ENCODE measurements at places on chromosomes 7 and 10.

GRCh38 chr7:147775516-147776284, 814.9 kb upstream of the C7orf33 start:
- no peak for DNase-seq

DNA sequence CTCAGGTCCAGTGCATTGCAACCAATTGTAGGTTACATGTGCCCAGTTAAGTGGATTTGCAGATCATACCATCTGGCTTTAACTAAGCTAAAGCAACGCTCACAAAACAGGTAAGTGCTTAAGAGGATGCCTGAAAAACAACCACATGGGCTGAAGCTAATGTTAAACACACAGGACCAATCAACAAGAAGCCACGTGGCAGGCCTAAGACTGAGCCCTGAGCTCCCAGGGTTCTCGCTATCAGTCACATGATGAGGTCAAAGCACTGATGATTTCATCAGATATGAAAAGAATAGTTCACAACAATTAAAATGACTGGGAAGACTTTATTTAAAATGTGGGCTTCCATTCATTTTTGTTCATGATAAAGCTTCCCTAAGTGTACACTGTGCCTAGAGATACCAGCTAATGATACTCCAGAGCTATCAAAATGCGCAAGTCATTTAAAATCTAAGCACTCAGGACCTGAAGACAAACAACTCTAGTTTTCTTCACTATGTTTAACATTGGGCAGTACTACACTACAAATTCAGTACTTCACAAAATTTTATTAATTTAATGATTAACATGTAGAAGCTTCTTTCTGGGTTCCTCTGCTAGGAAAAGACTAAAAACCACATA, 90.6 kb downstream of the PIP4K2A start:
- DNase-seq = peak; percentile 16

DNA sequence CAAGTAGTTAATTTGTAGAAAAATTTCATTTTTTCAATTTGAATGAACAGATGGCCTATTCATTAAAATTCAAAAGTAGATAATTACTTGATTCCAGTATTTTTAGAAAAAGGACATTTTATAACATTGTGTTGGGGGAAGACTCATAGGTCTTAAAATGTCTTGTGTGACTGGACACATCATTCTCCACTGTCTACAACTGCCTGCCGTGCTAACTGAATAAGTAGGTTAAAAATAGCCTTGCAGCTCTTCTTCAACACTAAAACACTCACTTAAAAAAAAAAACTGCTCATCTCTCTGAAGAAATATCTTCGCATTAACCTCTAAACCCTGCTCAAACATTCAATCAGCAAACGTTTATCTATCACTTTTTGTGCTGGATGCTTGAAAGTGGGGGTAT, 253.8 kb downstream of the CSTF2T start:
- peak; percentile 35 for DNase-seq

DNA sequence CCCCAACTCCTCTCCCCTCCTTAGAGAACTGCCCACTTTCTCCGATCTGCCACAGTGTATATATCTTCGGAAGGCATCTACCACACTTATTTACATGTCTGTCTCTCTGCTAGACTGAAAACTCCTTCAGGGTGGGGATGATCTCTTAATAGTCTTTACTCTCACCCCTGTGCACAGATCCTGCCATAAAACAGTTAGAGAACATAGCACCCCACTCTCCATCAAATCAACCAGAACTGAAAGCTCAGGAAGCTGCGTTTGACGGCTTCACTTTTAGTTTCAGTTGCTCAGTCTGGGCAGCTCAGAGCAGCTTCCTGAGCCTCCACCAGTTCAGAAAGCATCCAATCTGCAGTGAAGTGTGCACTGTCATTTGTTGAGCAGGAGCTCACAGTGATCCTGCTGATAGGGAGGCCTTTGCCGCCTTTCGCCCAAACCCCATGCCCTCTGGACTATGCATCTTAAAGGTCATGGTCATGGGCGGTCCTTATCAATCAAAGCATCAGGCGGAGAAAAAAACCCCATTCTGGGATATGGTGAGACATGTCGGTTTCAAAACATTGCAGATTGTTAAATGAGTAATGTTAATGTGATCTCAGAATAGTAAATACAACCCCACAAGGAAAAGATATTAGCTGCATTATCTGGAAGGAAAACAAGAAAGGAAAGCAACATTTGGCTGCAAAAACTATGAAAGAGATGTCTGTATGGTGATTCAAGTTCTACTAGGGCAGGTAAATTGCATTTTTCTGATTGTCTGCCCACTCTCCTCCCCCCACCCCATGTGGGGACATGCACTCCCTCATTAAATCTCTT, 167.1 kb upstream of the ADO start:
- DNase-seq = peak; percentile 67

DNA sequence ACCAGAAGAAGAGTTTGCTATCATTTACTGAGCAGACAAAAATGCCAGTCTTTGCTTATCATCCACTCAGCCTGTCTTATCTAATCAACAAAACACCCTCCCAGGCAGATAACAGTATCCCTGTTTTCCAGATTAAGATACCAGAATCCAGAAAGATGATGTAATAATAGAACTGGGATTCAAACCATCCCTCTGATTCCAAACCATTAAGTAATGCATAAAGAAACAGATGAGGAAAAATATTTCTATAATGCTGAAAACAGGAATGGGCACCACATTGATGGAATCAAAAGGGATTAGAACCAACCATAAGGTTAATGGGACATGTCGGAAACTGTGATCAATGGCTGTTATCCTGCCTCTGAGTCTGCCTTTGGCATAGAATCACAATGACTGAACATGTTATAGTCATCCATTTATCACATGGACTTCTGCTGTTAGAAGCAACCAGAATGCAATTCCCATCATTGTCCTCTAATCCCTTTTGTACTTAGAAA, 92.1 kb upstream of the RSU1 start:
- DNase-seq = no peak

DNA sequence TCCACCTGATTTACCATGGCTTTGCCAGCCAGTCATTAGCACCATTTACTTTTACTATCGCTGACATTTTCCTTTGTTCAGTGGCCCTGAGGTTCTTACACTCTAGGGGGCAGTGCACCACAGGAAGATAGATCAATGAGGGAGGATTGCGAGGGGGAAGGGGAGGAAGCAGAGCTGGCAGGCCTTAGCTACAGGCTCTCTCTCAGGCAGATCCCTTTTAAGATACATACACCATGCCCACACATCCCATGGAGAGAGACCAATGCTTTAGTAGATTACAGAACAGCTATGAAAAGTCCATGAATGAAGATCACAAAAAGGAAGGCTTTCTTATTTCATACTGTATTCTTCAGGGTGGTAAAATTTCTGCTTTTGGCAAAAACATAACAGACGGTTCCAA, 47.4 kb downstream of the DENND11 start:
- DNase-seq = peak; percentile 62

- DNase-seq = peak; percentile 84
These were observed 85.6 kb downstream of the RNF216 start for GRCh38 chr7:5695727-5696345.

- DNase-seq = no peak
These were observed 33.3 kb downstream of the CRHR2 start for GRCh38 chr7:30648744-30649540.

- no peak for DNase-seq
These were observed 44.0 kb upstream of the VDAC2 start for GRCh38 chr10:75166623-75166972.

GRCh38 chr10:60916025-60916424, 28.0 kb downstream of the RHOBTB1 start:
- no peak for DNase-seq

GRCh38 chr10:114399576-114399975, 4.7 kb downstream of the AFAP1L2 start:
- peak; percentile 61 for DNase-seq

DNA sequence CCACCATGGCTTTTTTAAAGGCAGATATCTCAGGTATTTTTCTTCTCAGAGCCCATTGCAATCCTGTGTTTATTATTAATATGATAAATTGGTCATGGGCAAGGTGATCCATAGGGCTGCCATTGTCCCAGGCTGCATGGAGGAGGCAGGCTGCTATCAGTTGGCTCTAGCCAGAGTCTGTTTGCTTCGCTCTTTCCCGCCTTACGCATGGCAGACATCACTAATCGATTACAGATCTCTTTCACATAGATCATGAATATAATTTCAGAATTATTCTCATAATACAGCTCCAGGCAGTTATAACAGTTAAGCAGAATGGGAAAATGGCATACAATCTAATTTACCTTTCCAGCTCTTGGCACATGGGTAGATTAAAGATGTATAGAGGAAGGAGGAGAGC, 30.4 kb upstream of the HABP2 start:
- no peak for DNase-seq

- DNase-seq = no peak
These were observed 122.6 kb downstream of the MYL10 start for GRCh38 chr7:101506531-101506930.

GRCh38 chr10:90313576-90314325, 544.1 kb downstream of the HTR7 start:
- peak; percentile 78 for DNase-seq

GRCh38 chr7:116524609-116525297, at the start of gene CAV1:
TSS of gene CAV1 (plus strand) at chr7:116525036. CDS start at chr7:116525063, 27 bp downstream.
- DNase-seq = peak; percentile 98

- DNase-seq = no peak
These were observed 126.5 kb upstream of the GAD2 start for GRCh38 chr10:26090026-26090425.

DNA sequence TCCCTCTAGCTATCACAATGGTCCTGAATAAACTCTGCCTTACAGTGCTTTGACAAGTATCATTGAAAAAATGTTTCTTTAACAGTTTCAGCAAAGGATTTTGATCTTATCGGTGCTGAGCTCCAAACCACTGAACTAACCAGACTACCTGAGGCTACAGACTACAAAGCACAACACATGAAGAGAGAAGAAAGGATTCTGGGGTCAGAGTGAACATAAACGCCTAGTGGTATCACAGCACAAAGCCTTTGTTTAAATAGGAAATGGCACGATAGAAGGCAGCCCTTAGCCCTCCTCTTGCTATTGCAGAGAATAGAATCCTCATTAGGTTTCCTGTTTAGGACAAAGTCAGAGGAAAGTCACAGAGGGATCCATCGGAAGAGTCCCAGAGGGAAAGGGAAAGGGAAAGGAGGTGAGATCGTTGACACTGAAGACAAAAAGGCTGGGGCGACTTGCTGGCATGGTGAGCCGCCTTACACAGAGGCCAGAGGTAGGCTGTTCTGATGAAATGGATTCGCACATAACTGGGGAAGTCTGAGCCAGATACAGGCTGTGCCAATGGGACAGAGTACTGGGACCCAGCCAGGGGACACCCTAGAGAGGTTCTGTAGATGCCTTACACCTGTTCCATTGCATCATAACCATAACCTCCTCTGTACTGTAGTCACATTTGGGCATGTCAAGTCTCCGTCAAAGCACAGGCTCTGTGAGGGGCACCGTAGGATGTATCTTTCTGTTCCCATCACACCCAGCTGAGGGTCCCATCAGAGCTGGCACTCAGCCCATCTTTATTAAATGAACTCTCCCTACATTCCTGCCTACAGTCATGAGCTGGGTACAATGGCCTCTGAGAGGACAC, 71.5 kb downstream of the XPNPEP1 start:
- no peak for DNase-seq
